Mammary epithelial cell (primary cell): ENCODE measurements at places on chromosomes 12 and 14. TPM values are rescaled to one million over a fixed set of nuclear protein-coding genes. Genes with fewer than 3 reads are reported as not detected.

Gene RSRC2
- total RNA-seq, result 87.1 and 88.5 TPM in 2 replicates

GRCh38 chr14:102655137-102655536 is 62.7 kb downstream of the RCOR1 start:
- peak; percentile 52 for DNase-seq

- peak; percentile 47 for DNase-seq
Observed at GRCh38 chr14:60561845-60562746, 53.1 kb downstream of the SIX6 start.

GRCh38 chr14:24430682-24431568 is 1.2 kb downstream of the KHNYN start:
- DNase-seq, result peak; percentile 58

Gene TMEM179
- 0.68 TPM in 1 of 2 replicates, not detected in the other for total RNA-seq

Gene CRADD
- total RNA-seq, result 13.3 and 15.2 TPM in 2 replicates

Gene SOAT2
- total RNA-seq, result not detected

Gene RTL1
- total RNA-seq, result not detected

- peak; percentile 5 for DNase-seq
Observed at GRCh38 chr12:14868916-14869506, 16.6 kb downstream of the MGP start.

GRCh38 chr14:61749264-61749663 is 13.0 kb upstream of the SNAPC1 start:
- no peak for DNase-seq

GRCh38 chr12:106037524-106038298 is 101.0 kb downstream of the NUAK1 start:
- DNase-seq, result no peak

DNA sequence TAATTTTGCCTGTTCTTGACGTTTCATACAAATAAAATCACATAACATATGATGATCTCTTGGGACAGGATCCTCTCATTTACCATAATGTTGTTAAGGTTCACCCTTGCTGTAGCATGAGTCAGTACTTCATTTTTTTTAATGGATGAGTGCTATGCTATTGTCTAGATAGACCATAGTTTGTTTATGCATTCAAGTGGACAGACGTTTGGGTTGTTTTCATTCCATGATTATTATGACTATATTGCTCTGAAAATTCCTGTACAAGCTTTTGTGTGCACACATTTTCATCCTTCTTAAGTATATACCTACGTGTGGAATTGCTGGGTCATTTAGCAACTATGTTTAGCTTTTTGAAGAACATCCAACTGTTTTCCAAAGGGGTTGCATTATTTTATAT is 325.6 kb upstream of the TMEM132C start:
- DNase-seq, result no peak

Gene SIX4
- total RNA-seq, result 10.7 TPM

- no peak for DNase-seq
Observed at GRCh38 chr12:117533687-117534086, 172.3 kb upstream of the NOS1 start.

- DNase-seq, result peak; percentile 69
Observed at GRCh38 chr12:3041558-3042164, 35.5 kb upstream of the TSPAN9 start.

Gene KRT73
- not detected in 2 replicates for total RNA-seq

DNA sequence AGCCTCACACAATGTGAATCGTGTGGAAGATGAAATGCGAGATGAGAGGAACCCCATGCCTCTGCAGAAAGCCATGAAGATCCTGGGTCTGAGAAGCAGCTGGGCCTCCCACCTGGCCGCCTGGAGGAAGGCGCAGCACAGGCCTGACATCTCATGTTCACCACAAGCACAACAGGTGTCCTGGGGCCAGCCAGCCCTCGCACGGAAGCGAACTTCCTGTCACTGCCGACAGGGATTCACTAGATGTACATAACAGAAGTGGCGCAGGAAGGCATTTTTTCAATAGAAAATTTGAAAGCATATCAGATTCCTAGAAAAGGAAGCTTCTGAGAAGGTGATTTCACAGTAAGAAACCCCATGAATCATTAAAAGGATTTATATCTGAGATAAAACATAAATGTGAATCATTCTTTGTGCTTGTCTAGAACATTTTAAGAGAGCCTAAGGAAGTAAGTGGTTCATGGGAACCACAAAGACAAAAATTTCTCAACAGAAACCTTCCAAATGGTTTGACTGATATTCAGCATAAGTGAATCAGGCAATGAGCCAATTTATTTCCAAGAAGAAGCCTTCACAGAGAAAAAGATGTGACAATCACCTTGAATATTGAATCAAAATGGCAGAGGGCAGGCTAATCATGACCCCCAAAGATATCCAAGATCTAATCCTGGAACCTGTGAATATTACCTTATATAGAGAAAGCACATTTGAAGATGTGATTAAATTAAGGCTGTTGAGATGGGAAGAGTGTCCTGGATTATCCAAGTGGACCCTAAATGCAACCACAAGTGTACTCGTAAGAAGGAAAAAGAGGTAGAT is 311.9 kb downstream of the DUSP6 start:
- DNase-seq, result peak; percentile 78

DNA sequence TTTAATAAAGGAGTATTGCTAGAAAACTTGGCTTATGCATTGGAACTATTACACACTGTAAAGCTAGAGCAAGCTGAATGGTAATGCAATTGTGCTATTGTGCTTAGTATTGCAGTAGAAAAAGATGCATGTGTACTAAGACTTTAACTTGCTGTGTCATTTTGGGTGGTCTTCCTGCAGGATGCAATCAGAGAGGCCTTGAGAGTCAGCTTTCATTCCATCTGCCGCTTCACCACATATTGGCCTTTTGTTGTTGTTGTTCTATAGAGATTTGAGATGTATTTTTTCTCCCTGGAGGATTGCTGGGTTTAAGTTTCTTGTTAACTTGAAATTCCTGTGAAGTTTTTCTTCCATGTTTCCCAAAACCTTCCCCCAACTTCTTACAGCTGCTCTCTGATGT is 449.7 kb downstream of the TMTC2 start:
- no peak for DNase-seq

- DNase-seq, result no peak
Observed at GRCh38 chr12:97168804-97169203, 261.7 kb downstream of the NEDD1 start.

DNA sequence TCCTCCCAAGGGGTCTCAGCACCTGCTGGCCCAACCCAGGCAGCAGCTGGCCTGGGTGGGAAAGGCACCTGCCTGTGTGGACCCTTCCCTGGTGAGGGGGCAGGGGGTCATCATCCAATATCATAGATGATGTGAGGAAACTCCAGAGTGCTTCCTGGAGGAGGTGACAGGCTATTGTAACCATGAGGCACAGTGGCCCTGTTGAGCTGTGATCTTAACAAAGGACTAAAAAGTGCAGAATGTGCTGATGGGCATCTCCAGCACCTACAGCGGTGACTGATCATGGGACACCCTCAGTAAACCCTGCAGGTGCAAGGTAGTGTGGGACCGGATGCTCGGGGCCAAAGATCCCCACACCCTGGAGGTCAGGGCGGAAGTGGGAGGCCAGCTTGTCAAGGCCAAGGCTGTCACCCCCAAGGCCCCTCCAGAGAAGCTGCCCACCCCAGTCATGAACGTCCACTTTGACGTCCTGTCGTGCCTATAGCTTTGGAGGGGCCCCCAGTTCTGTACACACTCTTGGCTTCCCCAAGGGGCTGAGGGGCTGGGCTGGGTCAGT is 7.5 kb downstream of the MMP17 start:
- DNase-seq, result no peak

Gene ENDOU
- total RNA-seq, result not detected in 2 replicates

DNA sequence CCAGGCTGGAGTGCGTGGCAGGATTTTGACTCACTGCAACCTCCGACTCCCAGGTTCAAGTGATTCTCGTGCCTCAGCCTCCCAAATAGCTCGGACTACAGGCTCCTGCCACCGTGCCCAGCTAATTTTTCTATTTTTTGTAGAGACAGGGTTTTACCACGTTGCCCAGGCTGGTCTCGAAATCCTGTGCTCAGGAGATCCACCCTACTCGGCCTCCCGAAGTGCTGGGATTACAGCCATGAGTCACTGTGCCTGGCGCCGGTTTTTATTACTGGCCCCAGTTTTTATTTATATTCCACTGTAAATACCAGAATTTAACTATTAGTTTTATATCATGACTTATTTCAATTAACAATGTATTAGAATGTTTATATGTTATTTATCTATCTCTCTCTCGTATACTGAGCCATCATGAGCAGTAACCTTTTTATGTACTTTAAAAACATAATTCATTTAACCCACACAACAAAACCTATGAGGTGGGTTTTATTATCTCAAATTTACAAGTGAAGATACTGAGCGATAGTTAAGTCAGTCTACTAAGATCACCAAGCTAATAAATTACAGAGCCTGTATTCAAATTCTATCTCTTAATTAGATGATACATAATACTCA is 47.8 kb downstream of the HECTD1 start:
- no peak for DNase-seq

- DNase-seq, result no peak
Observed at GRCh38 chr14:52061390-52061789, 7.5 kb downstream of the NID2 start.

DNA sequence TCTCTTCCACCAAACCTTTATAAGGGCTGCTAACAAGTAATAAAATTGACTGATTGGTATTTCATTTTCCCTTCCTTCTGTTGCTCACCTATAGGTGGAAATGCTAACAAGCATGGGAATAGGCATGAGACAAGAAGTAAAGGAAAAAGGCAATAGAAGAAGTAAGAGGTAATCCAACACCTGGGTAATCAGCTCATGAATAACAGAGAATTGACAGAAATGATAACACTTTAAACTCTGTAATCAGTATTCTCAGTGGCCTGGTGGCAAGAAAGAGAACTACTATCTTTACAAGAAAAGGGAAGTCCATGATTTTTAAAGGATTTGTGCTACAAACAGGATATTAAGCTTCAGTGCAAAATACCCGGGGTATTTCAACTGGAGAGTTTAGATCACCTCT is 737.8 kb downstream of the RERGL start:
- DNase-seq, result no peak

DNA sequence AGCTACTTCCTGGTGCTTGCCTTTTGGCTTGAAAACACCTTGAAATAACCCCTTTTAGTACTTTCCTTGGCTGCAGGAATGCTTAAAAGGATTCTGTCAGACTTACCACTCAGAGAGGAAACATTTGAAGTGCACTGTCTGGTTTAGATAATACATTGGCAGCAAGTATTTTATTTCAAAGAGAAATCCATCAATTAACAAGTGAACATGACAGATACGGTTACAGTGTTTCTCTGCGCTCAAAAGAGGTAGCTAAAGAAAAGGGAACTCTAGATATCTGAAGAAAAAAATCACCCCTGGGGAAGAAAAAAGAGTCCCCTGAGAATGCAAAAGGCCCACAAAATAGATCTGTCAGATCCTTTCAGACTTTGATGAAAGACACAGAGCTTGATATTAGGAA is 421.9 kb downstream of the LRFN5 start:
- DNase-seq, result no peak

DNA sequence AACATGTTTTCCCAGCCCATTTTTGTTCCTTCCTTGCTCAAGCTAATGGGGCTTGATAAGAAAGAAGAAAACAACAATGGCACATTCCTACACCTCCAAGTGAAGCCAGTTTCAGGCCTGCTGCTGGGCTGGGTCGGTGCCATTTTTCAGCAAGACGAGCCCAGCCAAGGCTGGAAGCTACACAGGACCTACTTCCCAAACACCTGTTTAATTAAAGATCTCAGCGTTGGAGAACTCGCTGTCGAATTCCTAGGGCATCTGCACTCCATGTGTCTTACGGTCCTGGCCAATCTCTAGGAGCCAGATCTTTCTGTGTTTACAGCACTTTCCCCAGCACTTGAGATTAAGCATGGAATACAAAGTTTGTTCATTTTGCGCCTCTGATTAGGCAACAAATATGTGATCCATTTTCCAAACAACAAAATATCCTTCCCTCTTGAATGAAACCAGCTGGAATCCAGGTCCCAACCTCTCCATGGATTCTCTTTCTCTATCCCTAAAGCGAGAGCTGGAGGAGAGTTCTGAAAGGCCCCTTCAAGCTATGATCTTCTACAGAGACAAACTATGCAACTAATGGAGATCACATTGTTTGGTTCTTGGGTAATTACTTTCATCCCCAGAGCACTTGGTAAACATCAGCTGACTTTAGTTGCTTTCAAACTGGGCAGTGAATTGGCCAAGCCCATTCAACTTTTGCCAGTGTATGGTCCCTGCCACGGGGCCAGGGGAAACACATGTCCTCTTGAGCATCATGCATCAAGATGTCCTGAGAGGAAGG is 34.3 kb upstream of the TC2N start:
- no peak for DNase-seq

Gene KLRC2
- total RNA-seq, result not detected in 2 replicates

- peak; percentile 86 for DNase-seq
Observed at GRCh38 chr14:54893151-54893760, 9.4 kb downstream of the GCH1 start.

Gene CFAP251
- total RNA-seq, result 18.7 TPM

GRCh38 chr12:116861320-116861719 is 19.9 kb downstream of the HRK start:
- no peak for DNase-seq

Gene DTX1
- total RNA-seq, result 0.09 and 0.24 TPM in 2 replicates

Gene TC2N
- 32.0 TPM for total RNA-seq

- DNase-seq, result peak; percentile 52
Observed at GRCh38 chr14:41137741-41138140, 468.9 kb upstream of the LRFN5 start.

Gene FRMD6
- total RNA-seq, result 302 TPM

- DNase-seq, result no peak
Observed at GRCh38 chr14:88599761-88600439, 37.1 kb downstream of the ZC3H14 start.

Gene CELA1
- total RNA-seq, result not detected

DNA sequence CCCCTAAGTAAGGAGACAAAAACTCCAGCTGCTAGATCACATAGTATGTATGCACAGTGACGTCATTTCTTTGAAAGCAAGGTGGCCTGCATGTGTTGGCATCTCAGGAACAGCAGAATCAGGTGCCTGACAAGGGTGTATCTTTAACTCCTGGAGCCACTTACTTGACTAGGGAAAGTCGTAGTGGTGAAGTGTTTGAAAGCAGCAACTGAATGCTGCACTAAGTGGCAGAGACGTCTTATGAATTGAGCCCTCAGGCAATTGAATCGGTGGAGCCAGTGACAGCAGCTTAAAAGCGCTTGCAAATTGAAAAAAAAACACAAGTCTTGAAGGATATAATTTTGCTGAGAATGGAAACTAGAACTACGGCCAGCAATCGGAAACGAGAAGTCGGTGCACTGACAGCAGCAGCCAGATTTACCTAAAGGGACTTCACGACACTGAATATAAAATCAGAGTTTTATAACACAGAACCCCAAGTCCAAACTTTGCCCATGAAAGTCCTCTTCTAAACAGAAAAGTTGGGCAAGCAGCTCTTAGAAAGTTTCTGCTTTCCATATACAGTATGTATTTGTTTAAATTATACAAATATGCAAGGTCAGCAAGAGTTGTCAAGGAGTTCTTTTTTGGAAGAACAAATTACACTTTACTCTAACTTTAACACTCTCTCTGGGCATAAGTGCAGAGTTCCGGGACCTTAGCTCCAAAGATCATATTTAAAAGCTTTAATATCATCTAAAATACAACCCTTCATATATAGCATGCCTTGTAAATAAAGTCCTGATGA is 1.1 kb downstream of the IGF1 start:
- DNase-seq, result peak; percentile 7

- no peak for DNase-seq
Observed at GRCh38 chr14:75344411-75344810, 65.8 kb downstream of the FOS start.

Gene LPCAT3
- total RNA-seq, result 27.1 and 31.3 TPM in 2 replicates
